ENCODE measurements at places on chromosomes 4 and X.

GRCh38 chrX:47174376-47174775, 19.3 kb upstream of the UBA1 start:
- no peak for DNase-seq

- DNase-seq, result no peak
Observed at GRCh38 chrX:16592194-16592770, 57.7 kb upstream of the S100G start.

GRCh38 chr4:83013420-83013867, 2.8 kb upstream of the LIN54 start:
- DNase-seq, result no peak

GRCh38 chr4:186149872-186150271, 41.5 kb upstream of the CYP4V2 start:
- no peak for DNase-seq
